ENCODE measurements at places on chromosomes 5 and 9.

DNA sequence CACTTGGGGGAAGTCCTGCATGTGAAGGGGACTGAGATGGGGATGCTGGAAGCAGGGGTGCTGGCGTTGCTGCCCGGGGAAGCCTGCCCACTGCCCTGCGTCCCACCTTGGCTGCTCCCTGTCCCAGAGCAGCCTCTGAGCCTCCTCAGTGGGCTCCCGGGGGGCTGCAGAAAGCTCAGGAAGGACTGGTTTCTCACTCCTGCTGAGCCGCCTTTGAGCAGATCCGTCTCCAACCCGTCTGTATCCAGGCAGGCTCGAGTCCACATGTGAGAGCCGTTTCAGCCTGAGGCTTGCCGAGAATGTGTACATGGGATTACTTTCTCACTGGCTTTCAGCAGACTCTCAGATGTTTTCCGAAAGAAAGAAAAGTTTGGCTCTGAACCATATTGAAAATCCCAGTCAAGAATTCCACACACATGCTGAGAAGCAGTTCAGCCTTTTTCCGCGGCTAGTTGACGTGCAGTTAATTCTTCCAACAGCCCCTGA is 95.3 kb upstream of the COL5A1 start:
- DNase-seq: peak; percentile 75

- DNase-seq: no peak
Measured at GRCh38 chr5:60512117-60512516, 187.8 kb downstream of the DEPDC1B start.

GRCh38 chr5:45189481-45189880 is 380.7 kb downstream of the MRPS30 start:
- no peak for DNase-seq

DNA sequence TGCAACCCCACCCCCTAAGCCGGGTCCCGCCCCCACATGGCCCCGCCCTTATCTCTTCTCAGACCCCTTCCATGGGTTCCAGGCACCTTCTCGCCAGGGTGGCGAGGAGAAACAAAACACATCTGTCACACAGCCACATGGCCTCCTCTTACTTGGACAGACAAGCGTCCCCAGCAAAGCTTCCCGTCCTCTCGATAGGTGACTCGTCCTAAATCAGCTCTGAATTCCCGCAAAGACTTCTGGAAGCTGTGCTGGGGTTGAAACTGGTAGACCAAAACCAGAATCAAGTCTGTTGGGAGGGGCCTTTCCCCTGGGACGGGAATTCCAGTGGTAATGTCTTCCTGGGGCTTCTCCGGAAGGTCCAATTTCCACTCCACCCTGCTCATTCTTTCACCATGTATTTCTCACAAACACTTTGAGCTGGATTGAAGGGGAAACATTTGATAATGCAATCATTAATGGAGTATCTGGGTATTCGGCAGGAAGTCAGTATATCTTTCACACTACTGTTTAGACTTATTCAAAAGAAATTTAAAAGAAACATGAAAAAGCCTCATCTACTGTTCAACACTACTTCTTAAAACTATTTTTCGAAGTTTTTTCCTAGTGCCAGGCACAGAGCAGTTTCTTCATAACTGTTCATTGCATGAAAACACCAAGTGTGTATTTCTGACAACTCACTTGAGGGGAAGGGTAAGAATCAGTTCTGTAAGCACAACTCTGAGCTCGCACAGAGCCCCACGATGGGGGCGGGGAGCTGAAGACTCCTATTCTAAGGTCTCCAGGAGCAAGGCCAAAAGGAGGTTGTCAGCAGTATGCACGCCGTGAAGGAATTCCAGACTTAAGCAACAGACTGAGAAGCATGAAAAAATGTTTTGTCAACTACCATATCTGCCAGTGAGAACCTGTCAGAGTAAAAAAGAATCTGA is 644 bp upstream of the CTNNAL1 start:
- DNase-seq: peak; percentile 73

GRCh38 chr5:168159425-168159824 is 132.0 kb upstream of the WWC1 start:
- no peak for DNase-seq

DNA sequence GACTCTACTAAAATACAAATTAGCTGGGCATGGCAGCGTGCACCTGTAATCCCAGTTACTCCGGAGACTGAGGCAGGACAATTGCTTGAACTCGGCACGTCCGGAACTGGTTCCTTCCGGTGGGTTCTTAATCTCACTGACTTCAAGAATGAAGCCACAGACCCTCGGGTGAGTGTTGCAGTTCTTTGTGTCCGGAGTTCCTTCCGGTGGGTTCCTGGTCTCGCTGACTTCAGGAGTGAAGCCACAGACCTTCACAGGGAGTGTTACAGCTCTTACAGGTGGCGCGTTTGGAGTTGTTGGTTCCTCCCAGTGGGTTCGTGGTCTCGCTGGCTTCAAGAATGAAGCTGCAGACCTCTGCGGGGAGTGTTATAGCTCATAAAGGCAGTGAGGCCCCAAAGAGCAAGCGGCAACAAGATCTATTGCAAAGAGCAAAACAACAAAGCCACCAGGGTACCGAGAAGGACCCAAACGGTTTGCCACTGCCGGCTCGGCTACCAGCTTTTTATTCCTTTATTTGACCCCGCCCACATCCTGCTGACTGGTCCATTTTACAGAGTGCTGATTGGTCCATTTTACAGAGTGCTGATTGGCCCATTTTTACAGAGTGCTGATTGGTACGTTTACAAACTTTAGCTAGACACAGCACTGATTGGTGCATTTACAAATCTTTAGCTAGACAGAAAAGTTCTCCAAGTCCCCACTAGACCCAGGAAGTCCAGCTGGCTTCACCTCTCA is 28.6 kb upstream of the SLC6A19 start:
- peak; percentile 17 for DNase-seq

DNA sequence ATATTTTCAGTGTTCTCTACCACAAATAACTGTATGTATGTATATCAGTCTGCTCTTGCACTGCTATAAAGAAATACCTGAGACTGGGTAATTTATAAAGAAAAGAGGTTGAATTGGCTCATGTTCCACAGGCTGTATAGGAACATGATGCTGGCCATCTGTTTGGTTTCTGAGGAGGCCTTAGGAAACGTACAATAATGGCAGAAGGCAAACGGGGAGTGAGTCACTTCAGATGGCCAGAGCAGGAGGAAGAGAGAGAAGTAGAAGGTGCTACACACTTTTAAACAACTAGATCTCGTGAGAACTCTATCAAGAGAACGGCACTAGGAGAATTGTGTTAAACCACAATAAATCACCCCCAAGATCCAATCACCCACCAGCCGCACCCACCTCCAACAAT is 121.7 kb downstream of the ADAMTS6 start:
- DNase-seq: peak; percentile 4

- DNase-seq: peak; percentile 63
Measured at GRCh38 chr9:71909887-71910649, 925 bp downstream of the ABHD17B start.

DNA sequence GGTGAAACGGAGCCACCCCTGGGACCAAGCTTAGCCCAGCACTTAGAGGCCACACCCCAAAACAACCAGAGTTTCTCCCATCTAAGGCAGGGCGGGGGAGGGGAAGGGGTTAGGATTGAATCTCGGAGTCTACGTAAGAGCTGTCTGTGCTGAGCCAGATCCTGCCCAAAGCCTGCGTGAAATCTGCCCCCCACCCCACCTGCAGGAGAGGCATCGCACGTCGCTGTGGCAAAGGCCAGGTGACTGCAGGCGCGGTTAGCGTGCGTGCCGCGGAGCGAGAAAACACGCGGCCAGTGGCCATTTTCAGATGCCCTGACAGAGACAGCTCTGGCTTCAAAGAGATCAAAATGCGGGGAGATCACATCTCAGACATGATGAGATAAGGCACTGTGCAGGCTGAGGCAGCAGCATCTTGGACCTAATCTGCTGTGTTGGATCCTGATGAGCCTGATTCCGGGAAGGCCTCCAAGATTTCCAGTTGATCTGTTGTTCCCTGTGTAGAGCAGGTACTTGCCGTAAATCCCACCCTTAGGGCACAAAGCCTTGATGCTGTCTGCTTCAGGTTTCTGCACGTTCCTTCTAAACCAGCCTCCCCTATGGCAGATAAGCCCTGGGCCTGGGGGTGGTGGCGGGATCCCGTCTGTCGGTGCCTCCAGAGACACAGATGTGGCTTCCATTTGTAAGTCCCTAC is 2.5 kb upstream of the QSOX2 start:
- DNase-seq: no peak

- no peak for DNase-seq
Measured at GRCh38 chr5:146419696-146420095, 27.4 kb upstream of the TCERG1 start.

DNA sequence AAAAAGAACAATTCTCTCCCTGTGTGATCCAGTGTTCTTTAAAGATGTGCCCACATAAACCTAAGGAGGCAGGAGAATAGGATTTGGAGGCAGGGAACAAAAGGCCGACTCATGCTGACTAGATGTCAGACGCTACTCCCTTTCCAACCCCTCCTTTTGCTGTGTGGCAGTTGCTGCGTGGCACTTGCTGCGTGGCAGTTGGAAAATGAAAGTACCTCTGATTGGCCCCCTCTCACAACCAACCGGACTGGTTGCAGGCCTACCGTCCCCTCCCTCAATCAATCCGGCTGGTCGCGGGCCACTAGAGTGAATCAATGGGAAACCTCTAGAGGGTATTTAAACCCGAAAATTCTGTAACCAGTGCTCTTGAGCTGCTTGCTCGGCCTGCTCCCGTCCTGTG is 551.0 kb downstream of the KIF4B start:
- DNase-seq: no peak

DNA sequence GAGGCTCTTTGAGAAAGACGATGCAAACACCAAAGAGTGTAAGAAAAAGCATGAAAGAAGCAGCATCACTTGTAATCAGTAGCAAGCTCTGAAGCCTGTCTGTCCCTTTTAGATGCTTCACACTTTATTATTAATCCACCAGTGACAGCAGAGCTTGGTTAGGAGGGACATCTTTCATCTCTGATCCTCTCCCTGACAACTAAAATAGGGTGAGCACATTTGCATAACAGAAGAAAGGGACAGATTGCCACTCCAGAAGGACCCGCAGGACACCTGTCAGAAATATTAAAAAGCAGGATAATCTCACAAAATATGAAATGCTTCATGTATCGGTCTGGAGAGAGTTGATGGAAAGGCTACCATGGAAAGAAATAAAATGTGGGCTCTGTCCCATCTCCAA is 71.4 kb upstream of the MAP1B start:
- no peak for DNase-seq

DNA sequence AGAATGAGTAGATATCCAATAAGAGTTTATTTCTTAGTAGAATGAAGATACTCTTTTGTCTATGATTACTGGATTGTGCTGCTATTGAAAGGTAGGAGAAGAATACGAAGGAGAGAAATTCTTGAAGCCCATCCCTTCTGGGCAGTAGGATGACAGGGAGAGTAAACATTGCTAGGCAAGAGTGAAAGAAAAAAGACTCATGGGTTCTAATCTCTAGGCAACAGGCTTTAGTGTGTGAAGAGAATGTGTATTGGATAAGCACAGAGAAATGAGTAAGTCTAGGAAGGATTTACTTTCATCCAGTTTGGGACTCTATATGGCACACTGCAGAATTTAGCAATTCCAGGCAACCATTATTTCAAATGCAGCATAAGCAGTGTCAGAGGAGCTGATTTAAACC is 216.0 kb downstream of the GABRG2 start:
- no peak for DNase-seq

- no peak for DNase-seq
Measured at GRCh38 chr9:121862371-121863332, 211.2 kb downstream of the DAB2IP start.

DNA sequence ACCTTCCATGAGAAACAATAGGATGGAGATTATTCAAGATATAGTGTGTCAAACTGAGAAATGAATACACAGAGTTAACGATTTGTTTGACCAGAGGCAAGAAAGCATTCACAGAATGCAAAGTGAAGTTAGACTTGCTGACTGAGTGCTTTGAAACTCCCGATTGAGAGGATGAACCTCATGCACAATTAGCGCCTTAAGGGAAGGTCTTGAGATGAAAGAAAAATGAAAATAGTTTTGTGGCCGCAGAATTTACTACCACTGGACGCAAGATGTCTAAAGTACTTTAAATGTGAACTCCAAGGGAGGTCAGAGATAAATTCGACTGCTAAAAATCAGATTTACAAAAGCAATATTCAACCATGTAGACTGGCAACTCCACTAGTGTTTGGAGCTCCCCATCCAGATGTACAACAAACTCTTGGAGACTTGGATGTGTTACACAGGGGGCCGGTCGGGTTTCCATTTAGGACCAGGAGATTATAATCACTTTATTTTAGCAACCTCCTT is 707 bp upstream of the RIMOC1 start:
- no peak for DNase-seq

DNA sequence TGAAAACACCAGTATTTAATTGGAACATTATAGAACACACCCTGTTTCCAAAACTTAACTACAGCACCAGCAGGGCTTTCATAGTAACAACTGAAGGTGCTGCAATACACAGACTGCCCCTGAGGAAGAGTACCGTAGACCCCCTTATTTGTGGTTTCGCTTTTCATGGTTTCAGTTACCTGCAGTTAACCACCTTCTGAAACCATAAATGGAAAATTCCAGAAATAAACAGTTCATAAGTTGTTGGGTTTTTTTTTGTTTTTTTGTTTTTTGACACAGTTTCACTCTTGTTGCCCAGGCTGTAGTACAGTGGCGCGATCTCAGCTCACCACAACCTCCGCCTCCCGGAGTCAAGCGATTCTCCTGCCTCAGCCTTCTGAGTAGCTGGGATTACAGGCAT is 9.5 kb upstream of the GLDC start:
- no peak for DNase-seq

- DNase-seq: no peak
Measured at GRCh38 chr5:176162198-176162597, 76.0 kb upstream of the SIMC1 start.

- DNase-seq: peak; percentile 86
Measured at GRCh38 chr5:59745415-59745863, 148.1 kb downstream of the PDE4D start.

- DNase-seq: peak; percentile 54
Measured at GRCh38 chr9:86454701-86455615, 100.7 kb upstream of the TUT7 start.

DNA sequence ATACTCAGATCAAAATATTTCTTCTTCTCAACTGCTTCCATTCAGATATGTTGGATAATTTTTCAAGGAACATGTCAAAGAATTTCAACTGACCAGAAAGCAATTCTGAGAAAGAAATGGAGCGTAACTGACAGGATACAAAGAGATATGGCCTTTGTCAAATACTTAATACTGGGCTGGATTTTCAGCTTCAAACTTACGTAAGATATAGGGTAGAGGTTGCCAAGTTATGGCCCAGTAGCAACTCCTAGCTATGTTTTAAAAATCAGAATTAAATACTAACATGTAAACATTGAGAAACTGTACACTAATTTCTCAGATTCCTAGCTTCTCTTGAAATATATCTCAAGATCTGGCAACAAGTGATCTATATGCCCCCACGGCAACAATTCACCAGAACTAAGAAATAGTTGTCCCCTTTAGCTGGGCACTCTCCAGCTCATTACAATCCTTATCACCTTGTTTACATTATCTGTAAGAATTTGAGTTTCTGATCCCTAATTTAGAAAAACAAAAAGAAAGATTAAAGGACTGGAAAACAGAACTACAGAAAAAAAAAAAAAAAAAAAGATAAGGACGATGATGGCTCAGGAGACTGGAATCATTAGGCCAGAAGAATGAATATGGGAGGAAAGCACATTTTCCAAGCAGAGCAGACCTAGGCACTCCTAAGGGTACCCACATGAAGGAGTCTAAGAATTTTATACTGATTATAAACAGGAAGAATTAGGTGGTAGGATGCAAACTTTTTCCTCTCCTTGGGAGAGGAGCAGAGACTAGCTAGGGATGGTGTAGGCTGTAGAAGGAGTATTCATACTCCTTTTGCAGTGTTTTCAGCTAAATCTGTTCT is 23.0 kb downstream of the INIP start:
- DNase-seq: no peak

- DNase-seq: no peak
Measured at GRCh38 chr5:16618138-16618897, 1.5 kb upstream of the RETREG1 start.

GRCh38 chr5:68873198-68873597 is 220.6 kb upstream of the SLC30A5 start:
- DNase-seq: no peak
